Spleen (tissue), 13 donors: ENCODE measurements at places on chromosomes 7 and 10. TPM values are rescaled to one million over a fixed set of nuclear protein-coding genes. Genes with fewer than 3 reads are reported as not detected.
A peak's percentile ranks its signal among the peaks of the same experiment; 100 is the strongest.

- no peak for DNase-seq
Observed at GRCh38 chr7:98456866-98457265, 56.0 kb upstream of the BAIAP2L1 start.

- no peak for DNase-seq
Observed at GRCh38 chr7:6228361-6229229, 43.8 kb downstream of the CYTH3 start.

- no peak for DNase-seq
Observed at GRCh38 chr7:135938563-135938962, 38.6 kb downstream of the MTPN start.

Gene PNLIPRP2
- not detected for total RNA-seq

GRCh38 chr7:155355176-155355575, 57.5 kb downstream of the INSIG1 start:
- peak; percentile 69 for DNase-seq

DNA sequence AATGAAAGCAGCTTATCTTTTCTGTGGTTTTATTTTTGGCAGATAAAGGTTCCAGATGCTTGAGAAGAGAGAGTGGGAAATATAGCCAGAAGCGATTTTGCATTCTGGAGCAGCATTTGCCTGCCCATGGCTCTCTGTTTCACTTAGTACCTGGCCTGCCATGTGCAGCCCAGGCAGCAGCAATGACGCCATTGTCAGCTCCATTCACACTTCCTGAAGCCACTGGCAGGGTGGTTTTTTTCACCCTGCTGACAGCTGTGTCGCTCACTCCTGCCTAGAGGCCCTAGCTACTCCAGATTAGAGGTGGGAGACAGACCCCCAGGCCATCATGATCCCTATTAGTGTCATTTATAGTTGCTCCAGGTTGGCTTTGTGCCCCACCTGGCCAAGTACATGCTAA, 30.1 kb upstream of the NEUROD6 start:
- no peak for DNase-seq

Gene RAB11FIP2
- 38.5 TPM for total RNA-seq

GRCh38 chr10:26448706-26449435, 10.7 kb downstream of the APBB1IP start:
- no peak for DNase-seq

Gene UBTD1
- total RNA-seq, result 10.5 TPM
